ENCODE measurements at places on chromosomes 2 and 18.

DNA sequence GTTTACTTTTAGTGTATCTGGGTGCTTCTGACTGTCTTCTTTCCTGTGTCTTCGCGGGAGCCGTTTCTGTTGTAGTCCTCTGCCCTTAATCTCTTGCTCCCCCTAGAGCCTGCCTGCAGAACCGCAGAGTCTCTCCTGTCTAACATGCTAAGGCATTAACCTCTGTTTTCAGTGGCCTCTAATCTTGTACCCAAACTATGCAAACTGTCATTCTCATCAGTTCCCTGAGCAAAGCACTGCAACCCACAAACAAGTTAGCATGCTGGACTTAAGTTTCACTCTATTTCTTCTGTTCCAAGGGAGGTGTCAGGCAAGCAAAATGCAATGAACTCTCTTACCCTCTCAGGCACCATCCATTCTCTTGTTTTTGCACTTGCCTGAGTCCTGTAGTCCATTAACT is 138.4 kb downstream of the OTX1 start:
- peak; percentile 24 for DNase-seq

DNA sequence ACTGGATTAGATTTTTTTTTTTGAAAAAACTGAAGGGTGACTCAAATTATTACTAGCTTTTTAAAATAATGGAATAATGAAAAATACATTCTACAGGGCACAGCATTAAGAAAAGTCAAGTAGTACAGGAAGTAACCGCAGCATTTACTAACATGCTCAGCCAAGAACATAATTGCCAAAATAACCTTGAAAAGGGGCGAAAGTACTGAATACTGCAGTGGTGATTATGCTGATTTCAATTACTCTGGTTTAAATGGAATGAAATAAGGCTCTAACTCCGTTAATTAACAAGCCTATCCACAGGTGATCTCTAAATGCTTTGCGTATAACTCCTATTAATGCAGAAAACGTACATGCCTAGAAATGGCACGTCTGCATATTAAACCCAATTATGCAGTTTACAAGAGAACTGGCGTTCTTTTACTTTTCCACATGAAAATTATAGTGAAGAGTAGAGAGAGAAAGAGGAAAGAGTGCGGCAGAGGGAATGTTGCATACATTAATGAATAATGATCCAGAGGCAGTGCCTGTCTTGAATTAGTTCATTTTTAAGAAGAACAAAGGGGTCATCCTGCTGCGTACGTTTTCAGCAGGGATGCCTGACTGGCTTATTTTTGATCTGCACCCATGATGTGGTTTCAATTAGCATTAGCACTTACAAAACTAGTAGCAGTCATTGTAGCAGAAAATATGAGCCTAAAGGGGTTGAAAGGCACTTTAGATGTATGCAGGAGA is 612.4 kb downstream of the NYAP2 start:
- no peak for DNase-seq

- DNase-seq, result no peak
Measured at GRCh38 chr2:57443086-57443485, 603.5 kb upstream of the VRK2 start.

DNA sequence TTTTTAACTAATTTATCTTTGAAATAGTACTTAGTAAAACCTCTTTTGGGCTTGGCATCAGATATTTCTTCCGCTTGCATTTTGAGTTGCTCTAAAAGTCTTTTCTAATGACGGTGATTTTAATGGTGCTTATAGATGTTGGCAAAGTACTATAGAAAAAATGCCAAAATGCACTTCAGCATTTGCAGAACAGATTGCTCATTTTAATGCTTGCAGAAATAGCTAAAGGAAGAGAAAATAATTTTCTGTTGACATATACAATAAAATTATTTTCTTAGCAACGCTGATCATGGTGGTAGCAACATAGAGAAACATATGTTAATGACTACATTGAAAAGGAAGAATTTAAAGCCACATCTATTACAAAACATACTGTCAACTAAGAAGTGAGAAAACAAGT is 170.7 kb downstream of the STK39 start:
- no peak for DNase-seq

GRCh38 chr2:16135913-16136310 is 195.6 kb downstream of the MYCN start:
- no peak for DNase-seq

- DNase-seq, result no peak
Measured at GRCh38 chr2:183740241-183740640, 616.0 kb downstream of the NUP35 start.

DNA sequence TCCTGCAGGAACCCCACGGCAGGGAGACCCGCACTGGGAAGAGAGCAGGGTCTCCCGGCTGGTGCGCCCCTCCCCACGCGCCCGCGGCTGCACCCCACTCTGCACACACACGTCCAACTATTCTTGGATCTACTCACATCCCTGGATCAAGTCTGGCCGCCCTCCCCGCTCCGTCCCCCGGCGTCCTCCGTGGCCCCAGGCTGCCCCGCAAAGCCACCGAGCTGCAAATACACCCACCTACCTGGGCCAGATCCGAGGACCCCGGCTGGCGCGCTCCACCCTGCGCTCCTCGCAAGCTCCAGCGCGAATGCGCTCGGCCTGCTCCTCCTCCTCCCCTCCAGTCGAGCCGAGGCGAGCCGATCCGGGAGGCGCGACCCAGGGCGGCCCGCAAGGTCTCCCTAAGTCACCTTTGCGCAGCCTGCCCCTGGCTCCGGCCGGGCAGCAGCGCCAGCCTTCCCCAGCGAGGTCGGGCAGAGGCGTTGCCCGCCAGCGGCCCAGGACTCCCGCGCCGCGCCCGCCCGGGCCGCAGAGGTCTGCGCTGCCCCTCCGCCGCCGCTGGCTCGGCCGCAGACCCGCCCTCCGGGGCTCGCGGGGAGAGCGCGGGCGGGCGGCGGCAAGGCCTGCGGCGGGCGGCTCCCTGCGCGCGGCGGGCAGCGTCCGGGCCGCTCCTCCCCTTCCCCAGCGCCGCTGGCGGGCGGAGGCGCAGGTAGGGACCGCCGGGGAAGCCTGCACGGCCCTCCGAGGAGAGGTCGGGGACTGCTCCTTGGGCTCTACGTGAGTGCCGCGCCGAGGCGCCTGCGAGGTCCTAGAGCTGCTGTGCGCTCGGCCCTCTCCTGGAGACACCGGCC is 126.0 kb downstream of the OSBPL1A start:
- DNase-seq, result peak; percentile 59

GRCh38 chr2:156476850-156477206 is 40.6 kb downstream of the GPD2 start:
- DNase-seq, result no peak

- no peak for DNase-seq
Measured at GRCh38 chr18:23563377-23564043, 22.8 kb downstream of the NPC1 start.

GRCh38 chr2:208937521-208937920 is 486.3 kb upstream of the MAP2 start:
- DNase-seq, result no peak

DNA sequence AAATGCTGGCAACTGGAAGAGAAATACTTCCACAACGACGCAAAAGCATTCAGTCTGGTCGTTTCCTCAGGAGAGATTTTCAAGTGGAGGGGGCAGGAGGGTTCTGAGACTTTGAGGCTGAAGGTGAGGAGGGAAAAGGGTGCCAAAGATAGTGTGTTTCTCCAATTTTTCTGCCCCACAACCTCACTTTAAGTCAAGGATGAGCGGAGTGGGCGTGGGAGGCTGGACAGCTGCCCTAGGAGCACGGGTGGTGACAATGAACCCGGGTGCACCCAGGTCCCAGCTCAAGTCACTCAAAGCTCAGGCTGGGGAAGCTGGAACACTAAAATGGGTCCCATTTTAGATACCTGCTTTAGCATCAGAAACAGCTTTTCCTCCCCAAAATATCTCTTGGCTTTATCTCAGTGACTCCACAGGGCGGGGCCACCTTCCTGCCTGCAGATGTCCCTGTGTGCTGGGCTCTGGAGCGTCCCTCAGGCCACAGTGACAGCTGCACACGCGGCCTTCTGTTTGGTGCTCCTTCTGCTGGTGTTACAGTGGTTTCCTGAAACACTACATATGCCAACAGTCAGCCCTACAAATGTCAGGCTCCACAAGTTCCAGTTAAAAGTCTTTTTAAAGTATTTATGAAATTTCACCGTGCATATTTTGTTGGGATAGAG is 1.4 kb upstream of the MBP start:
- DNase-seq, result no peak

DNA sequence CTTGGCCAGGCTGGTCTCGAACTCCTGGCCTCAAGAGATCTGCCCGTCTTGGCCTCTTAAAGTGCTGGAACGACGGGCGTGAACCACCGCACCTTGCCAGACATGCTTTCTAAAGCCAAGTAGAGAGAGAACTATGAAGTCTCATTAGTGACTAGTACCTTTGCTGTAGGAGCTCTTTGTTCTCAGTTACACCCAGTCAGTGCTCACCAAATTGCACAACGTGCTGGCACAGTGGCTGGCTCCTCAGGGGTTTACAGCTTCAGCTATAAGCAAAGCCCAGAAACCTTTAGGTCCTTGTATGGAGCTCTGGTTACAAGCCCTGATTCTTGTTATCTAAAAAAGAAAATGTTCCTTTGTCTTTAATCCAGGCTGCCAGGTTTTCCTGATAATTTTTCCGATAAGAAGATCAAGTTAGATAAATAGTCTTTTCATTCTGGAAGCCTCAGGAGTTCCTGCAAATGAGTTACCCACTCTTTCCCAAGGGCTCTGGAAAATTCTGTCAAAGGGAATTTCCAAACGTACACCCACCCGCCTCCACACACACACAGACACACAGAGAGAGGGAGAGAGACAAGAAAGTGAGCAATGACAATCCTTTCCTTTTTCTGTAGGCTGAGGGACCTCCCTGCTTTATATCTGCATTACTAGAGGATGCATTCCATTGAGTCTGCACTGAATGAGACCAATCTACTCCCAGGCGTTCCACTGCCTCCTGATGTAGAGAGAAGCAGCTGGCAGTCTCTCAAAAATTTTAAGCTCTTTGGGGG is 100.2 kb upstream of the CSRNP3 start:
- DNase-seq, result no peak

DNA sequence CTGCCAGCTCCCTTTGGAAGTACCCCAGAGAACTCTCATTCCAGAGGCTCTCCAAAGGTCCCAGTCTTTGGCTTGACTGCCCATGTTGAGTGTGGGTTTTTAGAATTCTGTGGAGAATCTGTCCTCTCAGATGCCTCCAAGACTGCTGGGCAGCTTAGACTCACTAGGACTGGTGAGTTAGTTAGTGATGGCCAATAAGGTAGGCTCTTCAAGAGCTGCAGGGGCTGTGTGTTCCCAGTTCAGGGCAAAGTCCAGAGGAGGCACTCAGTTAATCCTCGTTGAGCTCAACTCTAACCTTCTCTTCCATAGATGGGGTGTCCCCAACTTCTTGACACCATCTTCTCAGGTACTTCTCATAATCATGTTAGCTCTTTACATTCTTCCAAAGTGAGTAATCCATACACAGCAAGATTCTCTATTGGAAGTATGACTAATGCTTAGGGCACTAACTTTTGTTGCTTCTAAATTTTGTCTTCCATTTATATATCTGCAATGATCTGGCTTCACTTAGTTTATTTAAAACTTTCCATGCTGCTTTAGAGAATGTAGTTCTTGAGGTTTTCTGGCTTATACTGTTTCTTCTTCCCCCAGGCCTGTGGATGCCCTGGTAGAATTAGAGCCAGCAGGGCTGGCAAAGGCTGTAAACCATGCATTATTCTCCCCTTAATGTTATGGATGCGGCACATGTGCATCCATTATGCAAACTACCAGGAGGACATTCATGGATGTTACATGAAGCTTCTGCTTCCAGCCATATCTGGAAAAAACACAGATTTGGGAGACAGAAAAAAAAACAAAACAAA is 88.9 kb downstream of the POLE4 start:
- DNase-seq, result no peak

GRCh38 chr2:215614296-215614695 is 178.4 kb upstream of the FN1 start:
- peak; percentile 49 for DNase-seq

DNA sequence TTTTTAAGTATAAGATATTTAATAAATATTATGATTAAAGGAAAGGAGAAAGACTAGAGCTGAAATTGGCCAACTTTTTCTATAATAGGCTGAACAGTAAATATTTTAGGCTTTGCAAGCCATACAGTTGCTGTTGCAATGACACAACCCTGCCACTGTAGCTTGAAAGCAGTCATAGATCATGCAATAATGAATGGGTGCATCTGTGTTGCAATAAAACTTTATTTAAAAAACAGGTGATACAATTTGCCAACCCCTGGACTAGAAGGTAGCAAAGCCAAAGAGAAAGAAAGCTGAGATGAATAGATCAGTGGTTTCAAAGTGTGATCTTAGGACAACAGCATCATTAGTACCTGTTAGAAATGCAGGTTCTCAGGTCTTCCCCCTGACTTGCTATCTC is 219.1 kb downstream of the SETBP1 start:
- DNase-seq, result no peak

DNA sequence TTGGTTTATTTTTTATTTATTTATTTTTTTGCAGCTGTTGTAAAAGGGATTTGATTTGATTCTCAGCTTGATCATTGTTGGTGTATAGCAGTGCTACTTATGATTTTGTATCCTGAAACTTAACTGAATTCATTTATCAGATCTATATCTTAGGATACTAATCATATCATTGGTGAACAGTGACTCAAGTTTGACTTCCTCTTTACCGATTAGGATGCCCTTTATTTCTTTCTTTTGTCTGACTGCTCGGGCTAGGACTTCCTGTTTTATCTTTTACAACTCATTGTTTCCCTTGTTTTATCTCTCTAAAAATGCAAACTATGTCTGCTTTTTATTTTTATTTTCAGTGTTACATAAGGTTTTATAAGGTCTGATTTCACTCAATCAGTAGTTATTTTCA is 23.6 kb downstream of the SP100 start:
- no peak for DNase-seq

DNA sequence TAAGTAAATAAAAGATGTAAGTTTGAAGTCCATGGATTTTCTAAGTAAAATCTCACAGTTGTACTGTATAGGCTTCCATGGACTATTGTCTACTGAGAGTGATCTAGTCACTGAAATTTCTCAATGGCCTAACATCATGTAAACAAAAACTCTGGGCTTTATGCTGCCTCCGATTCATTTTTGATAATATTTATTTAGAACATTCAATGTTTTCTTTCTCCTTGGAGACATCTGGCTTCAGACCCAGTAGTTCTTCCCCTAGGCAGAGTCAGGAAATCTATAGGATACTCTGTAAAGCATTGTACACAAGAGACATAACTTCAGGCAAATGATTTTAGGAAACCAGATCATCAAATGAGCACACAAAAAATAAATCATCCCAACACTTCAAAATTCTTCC is 1208.6 kb upstream of the ZEB2 start:
- no peak for DNase-seq

DNA sequence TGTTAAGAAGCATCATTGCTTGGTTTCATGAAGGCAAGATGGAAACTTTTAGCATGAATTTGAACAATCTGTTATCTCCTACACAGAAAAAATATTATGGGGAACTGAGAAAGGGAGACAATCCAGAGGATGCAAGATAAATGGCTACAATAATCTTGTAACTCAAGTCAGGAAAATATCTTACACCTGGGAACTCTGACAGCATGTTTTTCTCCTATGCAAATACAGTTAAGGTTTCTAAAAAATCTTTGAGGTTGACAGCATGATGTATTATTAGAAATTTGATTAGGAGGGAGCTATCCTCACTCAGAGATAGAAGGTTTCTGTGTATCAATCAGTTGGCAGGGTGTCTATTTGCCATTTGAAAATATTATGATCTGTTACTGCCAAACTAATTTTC is 75.6 kb downstream of the GPD2 start:
- no peak for DNase-seq

- DNase-seq, result no peak
Measured at GRCh38 chr18:1483385-1483784, 578.7 kb downstream of the ADCYAP1 start.

Measured in NCI-H2081 (cell line).